Occipital lobe (tissue), 3 donors: ENCODE measurements at places on chromosomes 1 and 21.

DNA sequence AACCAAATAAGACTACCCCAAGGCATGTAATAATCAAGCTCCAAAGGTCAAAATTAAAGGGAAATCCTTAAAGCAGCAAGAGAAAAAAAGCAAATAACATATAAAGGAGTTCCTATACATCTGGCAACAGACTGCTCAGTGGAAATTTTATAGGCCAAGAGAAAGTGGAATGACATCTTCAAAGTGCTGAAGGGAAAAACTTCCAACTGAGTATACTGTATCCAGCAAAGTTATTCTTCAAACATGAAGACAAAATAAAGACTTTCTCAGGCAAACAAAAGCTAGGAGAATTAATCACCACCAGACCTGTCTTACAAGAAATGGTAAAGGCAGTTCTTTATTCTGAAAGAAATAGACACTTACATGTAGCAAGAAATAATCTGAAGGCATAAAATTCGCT is 45.0 kb upstream of the SLC44A5 start:
- no peak for DNase-seq

DNA sequence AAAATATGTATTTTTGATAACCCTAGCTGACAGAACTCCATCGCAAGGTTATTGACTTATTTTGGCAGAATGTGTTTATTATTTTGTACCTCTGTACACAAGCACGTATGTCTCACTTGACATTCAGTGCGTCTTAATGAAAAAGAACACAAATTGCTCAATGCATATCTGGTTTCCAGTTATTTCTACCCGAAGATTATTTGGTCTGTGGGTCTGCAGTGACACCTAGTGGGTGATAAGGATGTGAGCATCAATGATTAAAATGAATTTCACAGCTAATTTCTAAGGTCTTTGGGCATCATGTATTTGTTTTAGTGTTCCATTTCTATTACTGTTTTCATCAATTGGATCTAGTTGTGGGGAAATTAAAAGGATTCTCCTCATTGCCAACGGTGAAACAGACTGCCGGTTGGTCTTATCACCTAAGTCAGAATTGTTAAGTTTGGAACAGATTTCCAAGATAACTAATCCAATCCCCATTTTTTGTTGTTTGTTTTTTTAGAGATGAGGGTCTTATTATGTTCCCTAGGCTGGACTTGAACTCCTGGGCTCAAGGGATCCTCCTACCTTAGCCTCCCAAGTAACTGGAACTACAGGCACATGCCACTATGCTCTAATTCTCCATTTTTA is 13.9 kb downstream of the DDX20 start:
- DNase-seq = no peak

- no peak for DNase-seq
These were observed 14.7 kb downstream of the TNFRSF18 start for GRCh38 chr1:1191734-1192133.

DNA sequence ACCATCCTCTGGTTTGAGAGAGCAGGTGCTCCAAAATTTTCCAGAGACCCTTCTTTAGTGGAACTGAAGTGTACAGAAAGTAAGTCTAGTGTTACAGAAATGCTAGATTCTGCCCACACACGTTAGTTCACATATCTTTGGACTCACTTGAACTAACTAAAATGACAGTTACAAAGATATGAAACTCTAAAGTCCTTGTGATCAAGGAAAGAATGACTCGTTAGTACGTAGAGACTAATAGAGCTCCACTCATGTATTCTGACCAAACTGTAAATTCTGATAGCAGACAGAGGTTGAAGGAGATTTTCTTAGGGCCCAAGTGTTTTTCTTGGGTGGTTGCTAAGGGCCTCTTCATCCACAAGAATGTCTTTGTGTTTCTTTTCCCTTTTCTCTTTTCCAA is 491.5 kb upstream of the B3GALT2 start:
- DNase-seq = no peak

DNA sequence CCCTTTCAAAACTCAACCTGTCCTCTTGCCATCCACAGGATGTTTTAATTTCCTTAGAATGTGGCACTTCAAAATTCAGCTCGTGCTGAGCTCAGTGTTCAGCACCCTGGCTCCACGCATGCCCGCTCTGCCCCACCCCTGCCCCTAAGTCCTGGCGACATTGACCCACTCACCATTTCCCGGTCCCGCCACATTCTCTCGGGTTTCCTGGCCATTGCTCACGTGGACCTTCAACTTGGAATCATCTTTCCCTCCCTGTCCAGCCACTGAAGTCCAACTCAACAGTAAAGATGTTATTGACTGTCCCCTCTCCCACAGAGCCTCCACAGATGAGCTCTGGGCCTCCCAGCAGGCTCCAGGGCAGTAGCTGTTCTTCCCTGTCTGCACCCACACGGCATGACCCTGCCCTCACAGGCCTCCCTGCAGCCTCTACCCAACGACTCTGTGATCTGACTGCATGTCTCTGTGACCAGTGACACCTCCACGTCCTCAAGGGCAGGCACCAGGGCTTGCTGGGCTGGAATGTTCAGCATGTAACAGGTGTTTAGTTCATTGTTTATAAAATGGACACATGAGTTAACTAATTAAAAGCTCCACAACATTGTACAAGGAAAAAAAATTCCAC is 53.8 kb downstream of the ITPKB start:
- DNase-seq = no peak

GRCh38 chr1:233361876-233362275 is 34.4 kb downstream of the MAP3K21 start:
- DNase-seq = no peak

- DNase-seq = no peak
These were observed 14.5 kb downstream of the VANGL2 start for GRCh38 chr1:160414881-160415280.

DNA sequence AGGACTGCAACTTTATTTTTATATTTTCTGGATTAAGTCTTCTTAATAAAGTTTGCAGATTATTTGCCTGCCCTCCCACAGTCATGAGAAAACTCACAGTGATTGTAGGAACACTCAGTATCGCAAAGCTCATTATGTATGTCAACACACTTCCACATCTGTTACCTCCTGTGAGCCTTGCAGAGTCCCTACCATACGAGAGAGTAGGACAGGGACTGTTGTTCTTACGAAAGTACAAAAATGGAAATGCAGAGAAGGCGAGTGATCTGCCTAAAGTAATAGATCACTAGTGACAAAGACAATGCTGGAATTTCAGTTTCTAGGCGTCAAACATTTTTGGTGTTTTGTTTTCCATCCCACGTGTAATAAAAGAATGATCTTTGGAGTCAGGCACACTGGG is 131.7 kb downstream of the SYT2 start:
- no peak for DNase-seq

- DNase-seq = no peak
These were observed 24.7 kb downstream of the KNCN start for GRCh38 chr1:46526691-46527291.

DNA sequence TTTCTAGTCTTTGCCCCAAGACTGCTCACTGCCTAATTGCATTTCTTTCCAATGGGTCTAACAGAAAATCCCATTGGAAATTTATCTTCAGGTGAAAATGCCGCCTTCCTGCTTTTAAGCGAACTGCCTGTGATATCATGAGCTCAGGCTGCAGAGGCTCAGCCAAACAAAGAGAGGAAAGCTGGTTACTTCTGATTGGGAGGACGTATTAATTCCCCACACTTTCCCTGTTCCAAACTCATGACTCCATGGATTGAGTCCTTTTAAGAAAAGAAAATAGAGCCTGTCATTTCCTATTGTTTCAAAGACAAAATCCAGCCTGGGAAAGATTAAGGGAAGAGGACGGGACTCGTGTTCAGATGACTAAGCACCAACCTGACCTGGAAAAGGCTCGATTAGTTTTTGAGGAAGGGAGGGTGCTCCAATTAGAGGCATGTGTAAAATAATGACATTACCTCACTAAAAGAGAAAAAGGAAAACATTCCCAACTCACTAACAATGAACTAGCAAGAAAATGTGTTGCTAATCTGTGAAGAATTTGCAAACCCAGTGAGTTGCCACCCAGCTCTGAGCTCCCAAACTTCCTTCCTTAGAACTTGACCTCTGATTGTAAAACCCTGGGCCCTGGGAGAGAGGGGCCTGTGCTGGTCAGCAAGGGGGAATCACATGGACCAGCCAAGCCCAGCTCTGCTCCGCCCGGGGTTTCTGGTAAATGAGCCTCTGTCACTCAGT is 61.2 kb downstream of the TCP10L start:
- DNase-seq = no peak

DNA sequence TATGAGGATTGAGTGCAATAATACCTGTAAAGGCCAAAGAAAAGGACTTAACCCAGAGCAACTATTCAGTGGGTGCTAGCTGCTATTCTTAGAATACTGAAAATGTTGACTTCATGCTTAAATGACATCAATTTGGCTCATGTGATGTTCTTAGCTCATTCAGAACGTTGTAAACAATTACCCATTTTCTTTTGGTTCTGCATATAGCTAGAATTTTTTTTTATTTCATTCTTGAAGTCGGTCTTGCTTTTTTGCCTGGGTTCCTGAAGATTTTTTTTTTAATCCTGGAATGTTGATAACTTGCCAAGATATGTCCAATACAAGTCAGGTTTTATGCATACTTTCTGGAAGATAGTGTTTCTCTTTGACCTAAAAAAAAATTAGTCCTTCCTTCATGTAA is 772.0 kb downstream of the LTN1 start:
- no peak for DNase-seq

GRCh38 chr1:87176514-87176913 is 152.2 kb upstream of the LMO4 start:
- no peak for DNase-seq

DNA sequence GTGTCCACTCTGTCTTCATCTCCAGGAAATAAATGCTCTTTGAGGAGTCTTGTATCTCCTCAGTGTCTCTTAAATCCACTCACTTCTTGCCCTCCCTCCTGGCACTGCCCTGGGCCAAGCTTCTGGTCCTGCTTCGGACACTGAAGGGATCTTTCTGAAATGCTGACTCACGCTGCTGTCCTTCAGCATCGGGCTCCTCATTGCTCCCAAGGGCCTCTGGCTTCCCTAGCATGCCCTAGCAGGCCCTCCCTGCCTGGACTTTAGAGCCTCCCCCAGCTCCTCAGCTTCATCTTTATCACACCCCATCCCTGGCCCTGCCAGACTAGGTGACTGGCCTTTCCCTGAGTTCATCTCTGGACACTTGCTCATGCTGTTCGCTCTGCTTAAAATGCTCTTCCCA is 96.6 kb downstream of the FOXD2 start:
- no peak for DNase-seq

- no peak for DNase-seq
These were observed 3.4 kb upstream of the PKLR start for GRCh38 chr1:155304558-155305063.

DNA sequence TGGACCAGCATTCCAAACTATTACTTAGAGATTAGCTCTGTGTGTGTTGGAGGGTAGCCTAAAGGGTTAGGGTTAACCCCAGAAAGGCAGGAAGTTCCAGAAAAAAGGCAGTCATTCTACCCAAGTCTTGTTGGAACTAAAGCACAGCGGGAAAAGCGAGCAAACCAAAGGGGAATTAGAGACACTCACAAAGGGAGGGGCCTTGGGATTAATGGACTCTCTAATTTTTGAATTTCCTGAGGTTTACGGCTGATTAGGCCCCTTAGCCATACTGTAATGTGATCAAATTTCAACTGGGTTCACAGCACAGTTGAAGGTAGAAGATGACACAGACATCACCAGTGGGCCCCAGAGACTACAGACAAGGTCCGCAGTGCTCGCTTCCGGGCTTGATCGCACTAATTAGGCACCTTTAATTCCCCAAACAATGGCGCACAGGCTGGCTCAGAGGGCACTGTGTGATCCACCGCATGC is 28.3 kb downstream of the CAPZB start:
- no peak for DNase-seq
